ENCODE measurements at places on chromosomes 7 and 10.

DNA sequence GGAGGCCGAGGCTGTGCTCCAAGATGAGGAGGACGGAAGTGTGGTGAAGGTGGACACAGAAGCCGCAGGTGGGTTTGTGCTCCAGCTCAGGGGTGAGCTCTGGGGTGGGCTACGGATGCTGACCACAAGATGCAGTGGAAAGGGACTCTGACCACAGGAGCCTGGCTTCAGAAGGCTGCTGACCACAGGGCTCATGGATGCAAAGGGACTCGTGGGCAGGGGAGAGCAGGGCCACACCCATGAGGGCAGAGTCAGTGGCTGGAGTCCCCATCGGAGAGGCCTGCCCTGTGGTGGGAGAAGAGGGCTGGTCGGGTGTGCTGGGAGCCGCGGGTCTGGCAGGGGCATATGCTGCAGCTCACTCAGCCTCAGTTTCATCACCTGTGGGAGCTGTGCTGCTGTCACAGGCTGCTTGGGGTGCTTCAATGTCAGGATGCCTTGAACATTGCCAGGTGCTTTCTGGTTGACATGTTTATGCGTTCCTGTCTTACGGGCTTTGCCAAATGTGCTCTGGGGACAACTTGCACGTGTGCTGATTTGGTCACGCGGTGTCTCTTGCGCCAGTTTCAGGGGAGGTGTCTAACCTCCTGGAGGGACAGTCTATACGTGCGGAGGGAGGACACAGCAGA is 13.7 kb downstream of the SCART1 start:
- no peak for DNase-seq

DNA sequence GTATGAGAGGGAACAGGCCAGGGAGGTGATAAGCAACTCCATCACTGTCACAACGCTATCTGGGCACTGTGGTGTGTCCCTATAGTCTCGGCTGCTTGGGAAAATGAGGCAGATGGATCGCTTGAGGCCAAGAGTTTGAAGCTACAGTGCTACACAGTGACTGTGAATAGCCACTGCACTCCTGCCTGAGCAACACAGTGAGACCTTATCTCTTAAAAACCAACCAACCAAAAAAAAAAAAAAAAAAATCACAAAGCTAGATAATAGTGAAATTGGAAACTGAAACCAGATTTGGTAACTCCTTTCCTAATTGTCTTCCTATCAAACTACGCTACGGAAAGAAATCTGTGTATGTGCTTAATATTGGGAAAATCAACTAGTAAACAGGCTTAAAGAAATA is 14.1 kb downstream of the MICU1 start:
- DNase-seq: no peak

DNA sequence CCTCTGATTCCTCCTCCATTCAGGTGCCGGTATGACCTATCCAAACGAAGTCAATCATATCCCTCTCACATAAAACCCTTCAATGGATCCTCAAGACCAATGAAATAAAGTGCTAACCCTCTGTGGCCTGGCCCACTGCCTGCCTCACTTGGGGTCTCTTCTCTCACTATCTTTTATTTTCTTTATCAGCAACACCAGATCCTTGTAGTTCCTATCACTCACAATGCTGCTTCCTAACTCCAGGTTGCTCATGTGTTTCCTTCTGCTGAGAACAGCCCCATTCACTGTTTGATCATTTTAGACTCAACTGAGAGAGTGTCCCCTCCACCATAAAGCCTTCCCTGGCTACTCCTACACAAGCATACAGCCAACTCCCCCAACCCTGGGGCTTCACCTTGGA is 180.6 kb downstream of the DOCK4 start:
- no peak for DNase-seq

DNA sequence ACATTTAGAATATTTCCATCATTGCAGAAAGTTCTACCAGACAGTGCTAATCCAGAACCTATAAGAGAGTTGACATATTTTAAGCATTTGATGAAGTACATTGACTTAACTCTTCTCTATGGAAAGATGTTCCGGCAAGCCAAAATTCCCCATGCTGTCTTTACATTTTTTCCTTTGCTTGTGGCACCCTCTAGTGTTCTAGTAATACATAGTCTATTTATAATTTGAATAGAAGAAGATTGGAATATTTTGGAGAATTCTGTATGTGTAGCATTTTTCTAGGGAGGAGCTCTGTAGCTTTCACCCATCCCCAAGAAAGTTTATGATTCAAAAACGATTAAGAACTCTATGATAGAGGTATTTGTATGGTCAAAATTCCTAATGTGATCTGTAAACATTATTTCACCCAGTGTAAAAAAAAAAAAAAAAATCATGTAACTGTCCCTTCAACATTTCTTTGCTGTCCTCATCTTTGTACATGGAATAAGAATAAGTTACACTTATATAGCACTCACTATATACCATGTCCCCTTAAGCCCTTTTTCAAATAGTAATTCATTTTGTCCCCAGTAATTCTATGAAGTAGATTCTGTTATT is 33.2 kb downstream of the NRF1 start:
- DNase-seq: no peak

GRCh38 chr10:70174058-70174741 is 3.9 kb upstream of the SAR1A start:
- DNase-seq: no peak
